Activated CD8-positive, alpha-beta T cell treated with anti-CD3 and anti-CD28 coated beads for 36 hours (primary cell): ENCODE measurements at places on chromosomes 7 and 10. TPM values are rescaled to one million over a fixed set of nuclear protein-coding genes. Genes with fewer than 3 reads are reported as not detected.

DNA sequence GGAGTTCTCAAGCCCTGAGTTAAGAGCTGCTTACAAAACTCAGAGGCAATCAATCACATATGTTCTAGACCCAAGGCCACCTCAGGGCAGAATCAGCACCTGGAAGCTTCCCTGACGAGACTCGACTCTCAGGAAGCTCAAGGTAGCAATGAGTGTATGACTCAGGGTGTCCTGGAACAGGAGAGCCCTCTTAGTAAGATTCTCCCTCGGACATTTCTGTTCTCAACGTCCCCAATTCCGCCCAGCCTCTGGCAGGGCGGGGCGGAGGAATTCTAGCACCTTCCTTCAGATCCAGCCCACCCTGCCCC, 39.6 kb upstream of the PROSER2 start:
- no peak for DNase-seq

DNA sequence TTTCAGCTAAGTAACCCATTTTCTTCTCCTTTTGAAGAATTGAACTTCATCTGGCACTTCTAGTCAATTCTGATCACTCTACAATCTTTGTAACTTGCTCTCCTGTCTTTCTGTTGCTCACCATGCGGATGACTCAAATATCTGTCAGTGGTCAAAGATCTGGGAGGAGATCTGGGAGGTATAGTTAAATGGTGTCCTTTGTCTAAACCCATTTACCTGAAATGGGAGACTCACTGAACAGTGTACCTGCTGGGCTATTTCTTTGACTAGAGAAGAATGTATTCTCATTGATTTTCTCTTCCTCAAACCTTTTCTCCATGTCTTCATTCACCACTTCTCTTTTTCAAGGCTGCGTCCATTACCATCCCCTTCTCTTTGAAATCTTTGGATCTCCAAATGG, 42.0 kb upstream of the PCLO start:
- DNase-seq, result no peak

- no peak for DNase-seq
These were observed 49.0 kb downstream of the LAMB1 start for GRCh38 chr7:107953924-107954303.

DNA sequence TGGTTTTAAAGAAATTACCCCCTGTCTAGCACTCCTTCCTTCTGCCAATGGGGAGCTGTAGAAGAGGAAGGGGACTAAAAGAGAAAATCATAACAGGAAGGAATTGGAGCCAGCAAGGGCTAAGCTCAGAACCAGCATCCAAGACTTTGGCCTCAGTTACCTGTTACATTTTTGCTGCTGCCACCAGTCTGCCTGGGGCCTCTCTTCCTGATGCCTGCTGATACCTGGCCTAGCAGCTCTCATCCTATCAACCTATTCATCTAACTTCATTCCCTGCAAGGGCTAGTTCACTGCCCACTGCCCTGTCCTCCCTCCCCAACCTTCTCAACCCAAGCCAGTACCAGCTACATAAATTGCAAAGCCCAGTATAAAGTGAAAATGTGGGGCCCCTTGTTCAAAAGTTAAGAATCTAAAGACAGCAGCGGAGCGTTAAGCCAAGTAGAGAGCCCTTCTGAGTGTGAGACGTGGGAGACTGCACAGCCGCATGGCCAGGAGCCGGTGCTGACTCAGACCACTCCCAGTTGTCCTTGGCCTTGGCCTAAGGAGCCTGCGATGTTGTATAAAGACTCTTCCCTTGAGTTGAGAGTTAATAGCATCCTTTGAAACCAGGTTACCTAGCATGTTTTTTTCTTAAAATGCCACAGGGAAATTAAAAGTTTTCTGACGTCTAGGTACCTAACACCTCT, 13.2 kb upstream of the AOC1 start:
- DNase-seq, result no peak

GRCh38 chr7:100540073-100540723, 1.2 kb downstream of the AGFG2 start:
- no peak for DNase-seq

DNA sequence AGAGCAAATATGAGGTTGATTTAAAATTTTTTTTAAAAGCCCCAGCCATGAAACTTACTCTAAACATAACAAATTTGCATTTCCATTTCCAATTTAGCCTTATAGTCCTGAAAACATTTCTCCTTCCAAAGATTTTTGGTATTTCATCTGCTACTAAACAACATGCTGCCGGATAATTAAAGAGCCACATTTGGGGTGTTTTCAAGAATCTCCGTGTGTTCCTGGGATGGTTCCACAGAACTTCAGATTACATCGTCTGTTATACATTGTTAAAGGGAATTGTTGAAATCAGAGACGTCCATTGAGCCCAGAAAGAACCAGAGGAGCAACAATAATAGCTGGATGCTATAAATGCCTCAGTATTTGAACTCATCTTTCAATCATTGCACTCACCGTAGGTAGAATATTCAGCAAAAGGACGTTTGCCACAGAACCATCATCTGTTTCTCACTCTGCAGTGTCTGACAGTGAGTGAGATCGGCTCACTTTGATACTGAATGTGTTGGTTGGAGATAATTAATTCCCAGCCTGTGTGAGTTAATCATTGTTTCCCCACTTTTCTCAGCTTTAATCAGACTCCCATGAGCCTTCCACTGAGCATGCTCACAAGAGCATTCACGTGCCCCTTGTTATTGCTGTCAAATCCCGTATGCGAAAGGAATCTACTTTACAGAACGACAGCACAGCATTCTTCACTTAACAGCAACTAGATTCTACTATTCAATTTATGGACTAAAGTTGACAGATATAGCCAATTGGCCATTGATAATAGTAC, 128.4 kb upstream of the PALS2 start:
- no peak for DNase-seq

GRCh38 chr7:19378345-19378714, 233.1 kb upstream of the FERD3L start:
- DNase-seq, result no peak

DNA sequence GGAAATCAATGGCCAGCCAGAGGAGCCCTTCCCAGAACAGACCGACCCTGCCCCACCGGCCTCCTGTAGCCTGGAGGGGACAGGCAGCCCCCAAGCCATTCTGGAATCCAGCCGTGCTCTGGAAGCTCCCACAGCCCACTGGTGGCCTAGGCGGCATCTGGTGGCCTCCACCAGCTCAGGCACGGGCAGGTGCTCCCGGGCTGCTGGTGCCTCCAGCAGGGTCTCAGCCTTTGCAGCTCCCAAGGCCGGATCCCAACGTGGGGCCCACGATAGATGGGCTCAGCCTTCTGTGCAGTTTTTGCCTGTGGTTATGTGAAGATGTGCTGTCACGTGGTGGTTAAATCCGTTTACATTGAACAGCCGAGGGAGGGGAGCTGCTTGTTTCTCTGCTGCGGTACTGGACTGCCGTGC, 44.4 kb downstream of the JAKMIP3 start:
- DNase-seq, result no peak

TRIM50 gene
- total RNA-seq, result not detected

DNA sequence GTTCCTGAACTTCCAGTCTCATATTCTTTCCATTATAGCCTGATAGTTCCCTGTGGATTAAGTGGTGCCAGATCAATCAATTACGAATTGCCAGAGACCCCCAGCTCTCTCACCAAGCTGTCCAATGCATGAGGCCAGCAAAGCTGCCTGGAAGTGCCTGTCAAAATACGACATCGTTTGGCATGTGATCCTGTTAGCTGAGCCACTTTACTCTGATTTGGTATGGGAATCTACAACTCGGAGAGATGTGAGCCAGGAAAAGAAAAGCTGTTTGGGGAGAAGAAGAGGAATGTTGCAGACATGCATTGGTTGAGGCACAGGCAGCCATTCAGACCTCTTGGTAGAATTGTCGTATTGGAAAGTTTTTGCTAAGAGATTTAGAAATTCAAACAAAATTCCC, 3.9 kb downstream of the SNX10 start:
- no peak for DNase-seq

CTTNBP2 gene
- total RNA-seq, result not detected

CRTAC1 gene
- total RNA-seq, result not detected

SPOCK2 gene
- total RNA-seq, result 134 TPM

GRCh38 chr10:60525716-60526585, 136.3 kb upstream of the ANK3 start:
- DNase-seq, result no peak

DNA sequence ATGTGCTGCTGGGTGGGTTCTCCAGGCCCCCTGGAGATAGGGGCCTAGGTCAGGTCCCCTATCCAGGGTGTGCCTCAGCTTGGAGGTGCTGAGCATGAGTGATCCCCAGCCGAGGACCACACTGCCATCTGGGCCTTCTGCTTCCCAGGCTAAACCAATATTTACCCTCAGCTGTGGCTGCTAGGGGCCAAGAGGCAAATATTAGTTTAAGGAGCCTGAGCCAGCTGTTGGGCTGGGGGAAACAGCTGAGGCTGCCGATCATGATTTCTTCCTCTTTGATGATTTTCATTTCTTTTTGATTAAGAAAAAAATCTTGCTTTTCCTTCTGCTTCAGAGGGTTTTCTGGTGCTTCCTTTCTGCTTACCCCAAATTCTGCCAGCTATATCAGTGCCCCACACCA, 83.4 kb downstream of the NEURL1 start:
- no peak for DNase-seq

GPR37 gene
- total RNA-seq, result not detected

ADO gene
- total RNA-seq, result 28.0 TPM

DNA sequence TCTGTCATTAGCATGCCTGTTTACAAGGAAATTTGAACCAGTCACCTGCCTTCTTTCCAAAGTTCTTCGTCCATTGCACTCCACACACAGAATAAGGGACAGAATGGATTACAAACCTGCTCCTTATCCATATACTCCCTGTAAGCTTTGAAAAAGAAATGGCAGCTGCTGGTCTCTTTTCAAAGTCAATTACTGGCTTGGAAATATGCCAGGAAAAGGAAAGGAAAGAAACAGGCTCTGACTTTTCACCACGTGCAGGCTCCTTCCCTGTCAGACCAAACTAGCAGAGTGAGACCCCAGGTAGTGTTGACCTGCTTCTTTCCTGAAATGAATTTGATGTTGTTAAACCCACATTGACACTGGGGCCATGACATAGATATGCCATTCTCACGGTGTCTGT, 84.5 kb downstream of the LHFPL3 start:
- no peak for DNase-seq

GRCh38 chr10:109668154-109668665, 255.1 kb downstream of the XPNPEP1 start:
- DNase-seq, result no peak

CYP2C18 gene
- not detected for total RNA-seq

GRCh38 chr7:1354661-1355567, 104.4 kb downstream of the MICALL2 start:
- no peak for DNase-seq

- DNase-seq, result no peak
These were observed 4.4 kb downstream of the MYO3A start for GRCh38 chr10:25938405-25938804.

DNA sequence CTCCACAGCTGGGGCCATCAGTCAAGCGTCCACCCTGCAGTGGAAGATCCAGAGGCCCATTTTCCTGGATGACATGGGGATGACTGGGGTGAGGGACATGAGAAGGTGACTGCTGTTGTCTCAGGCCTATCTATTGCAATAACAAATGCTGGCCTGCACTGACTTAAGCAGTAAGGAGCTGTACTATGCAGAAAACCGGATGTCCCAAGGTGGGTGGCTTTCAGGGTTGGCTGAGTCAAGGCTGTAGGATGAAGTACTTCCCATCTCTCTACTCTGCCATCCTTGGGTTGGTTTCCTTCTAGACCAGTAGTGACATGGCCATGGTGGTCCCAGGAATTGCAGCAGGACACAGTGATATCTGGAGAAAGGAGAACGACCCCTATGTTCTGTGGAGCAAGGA, 48.1 kb downstream of the NEURL1 start:
- no peak for DNase-seq
